ENCODE measurements at places on chromosomes 7 and 10. TPM values are rescaled to one million over a fixed set of nuclear protein-coding genes. Genes with fewer than 3 reads are reported as not detected.

Gene GLI3
- total RNA-seq, result 11.9 TPM

Gene RBM33
- 27.5 TPM for total RNA-seq

Gene ENTPD7
- 35.5 TPM for total RNA-seq

Gene GIMAP5
- total RNA-seq, result not detected

Gene MTPN
- total RNA-seq, result 117 TPM

Gene CDNF
- 1.8 TPM for total RNA-seq

Gene HOGA1
- 2.7 TPM for total RNA-seq

Gene SPDYE6
- total RNA-seq, result not detected

Gene CYP2C8
- 0.29 TPM for total RNA-seq

Gene DPP6
- not detected for total RNA-seq

Gene NKX6-2
- not detected for total RNA-seq

Gene TMEM196
- not detected for total RNA-seq

Gene HOXA9
- total RNA-seq, result 19.5 TPM

Gene IFIT2
- 9.0 TPM for total RNA-seq

Gene HOXA4
- total RNA-seq, result 0.72 TPM

Gene UPK3BL2
- 0.36 TPM for total RNA-seq

Gene SUPV3L1
- 34.5 TPM for total RNA-seq

Gene KCNH2
- not detected for total RNA-seq

Gene TEX36
- not detected for total RNA-seq

Gene SSC4D
- 0.88 TPM for total RNA-seq

Gene SFTPA1
- total RNA-seq, result not detected

Gene HMX2
- not detected for total RNA-seq

Gene DIP2C
- total RNA-seq, result 36.9 TPM

Gene SRRM3
- 0.36 TPM for total RNA-seq

All from osteoblast (primary cell).